ENCODE measurements at places on chromosomes 4 and X. TPM values are rescaled to one million over a fixed set of nuclear protein-coding genes. Genes with fewer than 3 reads are reported as not detected.

- no peak for DNase-seq
Measured at GRCh38 chr4:157804986-157805385, 367.8 kb downstream of the GASK1B start.

- no peak for DNase-seq
Measured at GRCh38 chr4:89837385-89837992, 528 bp upstream of the SNCA start.

GRCh38 chrX:19852014-19853005 is 35.1 kb downstream of the SH3KBP1 start:
- no peak for DNase-seq

GRCh38 chr4:36772154-36772516 is 472.4 kb upstream of the NWD2 start:
- DNase-seq: no peak

DNA sequence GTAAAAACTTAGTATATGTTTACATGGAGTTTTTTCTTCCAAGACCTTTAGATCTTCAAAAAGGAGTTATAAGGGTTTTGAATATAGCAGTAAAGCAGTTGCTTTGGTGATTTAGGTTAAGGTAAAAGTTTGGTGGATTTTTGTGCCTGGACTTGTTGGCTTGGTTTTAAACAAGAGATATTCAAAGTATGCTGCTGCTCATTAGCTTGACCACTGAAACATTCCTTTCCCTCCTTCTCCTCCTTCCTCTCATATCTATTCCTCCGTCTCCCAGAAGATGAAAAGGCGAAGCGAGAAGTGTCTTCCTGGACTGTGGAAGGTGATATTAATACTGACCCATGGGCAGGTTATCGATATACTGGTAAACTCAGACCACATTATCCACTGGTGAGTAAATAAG is 38.4 kb downstream of the METAP1 start:
- DNase-seq: no peak

DNA sequence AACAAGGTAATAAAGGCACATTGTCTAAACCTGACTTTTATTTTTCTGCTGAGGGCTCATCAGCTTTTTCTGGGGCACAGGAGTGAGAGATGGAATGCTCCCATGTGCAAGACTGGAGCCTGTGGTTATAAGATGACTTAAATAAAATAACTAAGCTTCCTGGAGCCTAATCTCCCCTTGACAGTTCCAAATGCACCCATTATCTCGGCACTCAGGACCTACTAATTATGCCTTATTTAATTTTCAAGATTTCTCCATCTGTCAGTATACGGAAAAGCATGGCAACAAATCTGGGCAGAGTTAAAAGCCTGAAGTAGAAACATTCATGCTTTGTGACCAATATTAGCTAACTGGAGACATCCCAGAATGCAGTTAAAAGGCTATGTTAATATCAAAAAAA is 416.7 kb upstream of the TEX13C start:
- DNase-seq: no peak

- DNase-seq: no peak
Measured at GRCh38 chrX:123994730-123995129, 33.2 kb downstream of the STAG2 start.

GRCh38 chr4:147844781-147845180 is 112.9 kb downstream of the ARHGAP10 start:
- DNase-seq: no peak

Gene TCEAL1
- total RNA-seq: 188 TPM

Gene FTSJ1
- total RNA-seq: 74.7 TPM

Gene ITIH6
- total RNA-seq: not detected

Gene GLRB
- 1.0 TPM for total RNA-seq

Gene SLC25A53
- 19.2 TPM for total RNA-seq
